H4 (cell line): ENCODE measurements at places on chromosomes 5 and 9. TPM values are rescaled to one million over a fixed set of nuclear protein-coding genes. Genes with fewer than 3 reads are reported as not detected.

NNT gene
- total RNA-seq: 74.1 and 97.7 TPM in 2 replicates

RAB3C gene
- not detected in 2 replicates for total RNA-seq

PCDHGA11 gene
- total RNA-seq: 0.66 and 1.3 TPM in 2 replicates

PLPP7 gene
- 0.19 TPM in 1 of 2 replicates, not detected in the other for total RNA-seq

IL9 gene
- total RNA-seq: not detected in 2 replicates

TGFBI gene
- total RNA-seq: 2,353 and 2,468 TPM in 2 replicates

SUSD3 gene
- total RNA-seq: not detected in 2 replicates
